G401 (cell line): ENCODE measurements at places on chromosomes 16 and 17. TPM values are rescaled to one million over a fixed set of nuclear protein-coding genes. Genes with fewer than 3 reads are reported as not detected.

DNA sequence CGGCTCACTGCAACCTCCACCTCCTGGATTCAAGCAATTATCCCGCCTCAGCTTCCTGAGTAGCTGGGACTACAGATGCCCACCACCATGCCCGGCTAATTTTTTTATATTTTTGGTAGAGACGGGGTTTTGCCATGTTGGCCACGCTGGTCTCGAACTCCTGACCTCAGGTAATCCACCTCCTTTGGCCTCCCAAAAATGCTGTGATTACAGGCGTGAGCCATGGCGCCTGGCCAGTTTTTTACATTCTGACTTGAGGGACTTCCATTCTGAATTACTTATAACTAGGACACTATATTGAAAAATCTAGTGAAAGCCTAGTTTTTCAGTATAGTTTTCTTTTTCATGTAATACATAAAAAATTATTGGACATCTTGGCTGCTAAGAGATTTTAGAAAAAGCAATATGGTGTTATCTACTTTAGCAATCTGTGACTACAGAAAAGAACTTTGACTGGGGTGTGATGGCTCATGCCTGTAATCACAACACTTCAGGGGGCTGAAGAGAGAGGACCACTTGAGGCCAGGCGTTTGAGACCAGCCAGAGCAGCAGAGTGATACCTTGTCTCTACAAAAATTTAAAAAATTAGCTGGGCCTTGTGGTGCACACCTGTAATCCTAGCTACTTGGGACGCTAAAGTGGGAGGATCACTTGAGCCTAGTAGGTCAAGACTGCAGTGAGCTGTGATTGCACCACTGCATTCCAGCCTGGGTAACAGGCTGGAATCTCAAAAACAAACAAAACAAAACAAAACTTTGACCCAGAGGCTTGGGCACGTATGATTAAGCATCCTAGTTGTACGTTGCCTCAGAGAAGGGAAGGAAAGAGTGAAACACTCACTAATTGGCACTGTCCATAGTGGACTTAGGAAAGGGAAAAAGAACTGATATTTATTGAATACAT, 26.8 kb upstream of the GOSR1 start:
- no peak for DNase-seq

- no peak for DNase-seq
Measured at GRCh38 chr17:19830061-19830460, 37.7 kb downstream of the ULK2 start.

GRCh38 chr17:58006560-58006923, 504 bp downstream of the SRSF1 start:
- peak; percentile 76 for DNase-seq

GRCh38 chr16:64406770-64407181, 715.1 kb downstream of the CDH11 start:
- DNase-seq = no peak

DNA sequence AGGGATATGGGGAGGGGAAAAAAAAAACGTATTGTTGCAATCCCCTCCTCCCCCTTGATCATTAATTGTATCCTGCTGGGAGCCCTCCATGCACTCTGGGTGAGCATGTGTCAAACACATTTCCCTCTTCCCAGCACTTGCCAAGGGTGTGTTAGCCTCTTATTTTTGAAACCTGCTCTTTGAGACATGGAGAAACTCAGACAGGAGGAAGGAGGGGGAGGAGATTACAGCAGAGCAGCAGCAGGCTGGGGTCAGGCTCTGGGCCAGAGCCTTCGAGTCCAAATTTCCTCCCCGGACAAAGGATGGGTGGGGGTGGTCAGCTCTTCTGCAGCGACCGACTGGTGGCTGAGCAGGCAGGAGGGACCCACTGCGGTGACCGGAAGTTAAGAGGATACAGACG, 64.7 kb downstream of the SOX9 start:
- DNase-seq = no peak

RSAD1 gene
- total RNA-seq = 31.9 and 34.5 TPM in 2 replicates

DECR2 gene
- 13.0 and 13.7 TPM in 2 replicates for total RNA-seq

STAC2 gene
- total RNA-seq = 0.03 TPM in 1 of 2 replicates, not detected in the other

IKZF3 gene
- total RNA-seq = not detected in 2 replicates

RAC3 gene
- 176 and 261 TPM in 2 replicates for total RNA-seq
